ENCODE measurements at places on chromosomes 3 and 15.
A peak's percentile ranks its signal among the peaks of the same experiment; 100 is the strongest.

GRCh38 chr3:104514776-104515175 is 851.9 kb upstream of the ALCAM start:
- no peak for DNase-seq

GRCh38 chr3:195908694-195909581 is 587 bp upstream of the TNK2 start:
- DNase-seq: no peak

DNA sequence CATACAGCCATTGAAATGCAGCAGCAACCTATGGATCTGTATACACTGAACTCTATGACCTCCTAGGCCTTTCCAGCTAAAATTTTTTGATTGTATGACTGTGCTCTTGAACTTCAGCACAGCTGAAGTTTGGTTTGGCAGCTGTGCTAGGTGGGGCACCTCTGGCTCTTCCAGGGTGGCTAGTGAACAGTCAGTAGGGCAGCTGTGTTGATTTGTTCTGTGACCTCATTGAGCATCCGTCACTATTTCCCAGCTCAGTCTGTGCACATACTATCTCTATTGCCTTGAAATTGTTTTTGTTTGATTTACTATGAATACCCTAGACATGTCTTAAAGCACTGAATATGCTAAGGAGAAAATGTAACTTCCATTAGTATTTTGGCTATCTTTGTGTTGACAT is 363.2 kb upstream of the NAALADL2 start:
- no peak for DNase-seq

GRCh38 chr15:75104804-75105557 is 81.6 kb downstream of the PPCDC start:
- DNase-seq: peak; percentile 52

GRCh38 chr3:40939030-40939740 is 260.1 kb upstream of the CTNNB1 start:
- DNase-seq: no peak
